ENCODE measurements at places on chromosomes 16 and 17.
A peak's percentile ranks its signal among the peaks of the same experiment; 100 is the strongest.

GRCh38 chr16:7653746-7654461 lies 321.3 kb downstream of the RBFOX1 start:
- no peak for DNase-seq

- no peak for DNase-seq
Observed at GRCh38 chr17:74994440-74994839, 7.0 kb downstream of the CDR2L start.

GRCh38 chr16:83661656-83662055 lies 146.1 kb upstream of the HSBP1 start:
- no peak for DNase-seq

DNA sequence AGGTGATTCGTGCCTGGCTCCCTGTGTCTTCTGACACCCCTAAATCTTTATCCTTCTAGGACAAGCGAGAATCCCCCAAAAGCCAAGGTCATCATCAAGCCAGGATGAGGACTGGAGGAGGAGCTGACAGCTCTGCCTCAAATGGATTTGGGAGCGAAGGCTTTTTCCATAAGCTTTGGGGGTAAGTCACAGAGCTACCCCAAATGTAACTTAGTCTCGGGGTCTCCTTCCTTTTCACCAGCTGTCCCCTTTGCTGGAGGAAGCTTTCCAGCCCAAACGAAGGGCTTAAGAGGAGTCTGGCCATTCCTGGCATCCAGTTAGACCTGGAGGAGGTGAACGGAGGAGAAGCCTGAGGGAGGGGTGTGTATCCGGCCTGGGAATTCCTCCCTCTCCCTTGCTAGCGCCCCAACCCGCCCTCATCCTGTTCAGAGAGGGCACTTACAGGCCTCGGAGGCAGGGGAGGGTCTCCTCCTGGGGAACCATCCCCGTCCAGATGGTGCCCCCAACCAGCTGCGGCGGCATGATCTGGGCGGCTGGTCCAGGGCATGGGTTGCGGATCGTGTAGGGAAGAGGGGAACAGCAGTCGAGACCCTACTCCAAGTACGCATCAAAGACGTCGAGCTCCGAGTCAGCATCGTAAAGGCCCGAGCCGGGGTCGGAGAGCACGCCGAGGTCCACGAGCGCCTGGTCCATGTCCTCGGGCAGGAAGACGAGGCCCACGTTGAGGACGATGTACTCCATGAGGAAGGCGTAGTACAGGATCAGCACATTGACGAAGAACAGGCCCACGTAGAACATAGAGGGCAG lies 938 bp downstream of the DEXI start:
- no peak for DNase-seq

GRCh38 chr17:6110592-6110991 lies 40.4 kb downstream of the WSCD1 start:
- no peak for DNase-seq

DNA sequence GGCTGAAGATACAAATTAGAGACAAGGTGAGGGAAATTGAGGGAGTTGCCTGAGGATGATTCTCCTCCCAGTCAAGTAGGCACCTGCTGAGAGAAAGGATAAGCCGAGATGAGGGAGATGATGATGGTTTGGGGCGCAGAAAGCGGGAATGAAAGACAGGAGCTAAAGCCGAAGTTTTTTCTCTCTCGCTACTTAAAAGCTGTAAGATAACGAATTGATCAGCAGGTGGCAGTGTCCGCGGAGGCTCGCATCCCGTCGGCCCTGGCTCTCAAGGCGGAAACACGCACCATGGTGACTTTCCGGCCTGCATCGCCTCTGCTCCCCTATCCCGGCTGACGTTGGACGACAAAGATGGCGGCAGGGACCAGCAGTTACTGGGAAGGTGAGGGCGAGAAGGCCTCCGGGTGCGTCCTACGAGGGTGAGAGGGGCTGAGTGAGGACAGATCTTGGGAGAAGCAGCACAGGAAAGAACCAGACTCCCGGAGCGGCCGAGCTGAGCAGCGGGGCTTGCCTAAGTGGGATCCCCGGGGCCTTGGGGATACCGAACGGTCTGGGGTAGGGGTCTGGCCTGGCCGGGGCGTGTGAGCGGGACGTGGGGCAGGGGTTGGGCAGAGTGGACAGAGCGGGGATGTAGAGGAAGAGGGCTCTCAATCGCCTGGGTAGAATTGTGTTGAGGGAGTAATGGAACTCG lies at the start of gene GOSR1:
TSS of gene GOSR1 (plus strand) at position 326 of the 691 bp plus-strand sequence. CDS start at position 352, 26 bp downstream.
- DNase-seq = peak; percentile 95

DNA sequence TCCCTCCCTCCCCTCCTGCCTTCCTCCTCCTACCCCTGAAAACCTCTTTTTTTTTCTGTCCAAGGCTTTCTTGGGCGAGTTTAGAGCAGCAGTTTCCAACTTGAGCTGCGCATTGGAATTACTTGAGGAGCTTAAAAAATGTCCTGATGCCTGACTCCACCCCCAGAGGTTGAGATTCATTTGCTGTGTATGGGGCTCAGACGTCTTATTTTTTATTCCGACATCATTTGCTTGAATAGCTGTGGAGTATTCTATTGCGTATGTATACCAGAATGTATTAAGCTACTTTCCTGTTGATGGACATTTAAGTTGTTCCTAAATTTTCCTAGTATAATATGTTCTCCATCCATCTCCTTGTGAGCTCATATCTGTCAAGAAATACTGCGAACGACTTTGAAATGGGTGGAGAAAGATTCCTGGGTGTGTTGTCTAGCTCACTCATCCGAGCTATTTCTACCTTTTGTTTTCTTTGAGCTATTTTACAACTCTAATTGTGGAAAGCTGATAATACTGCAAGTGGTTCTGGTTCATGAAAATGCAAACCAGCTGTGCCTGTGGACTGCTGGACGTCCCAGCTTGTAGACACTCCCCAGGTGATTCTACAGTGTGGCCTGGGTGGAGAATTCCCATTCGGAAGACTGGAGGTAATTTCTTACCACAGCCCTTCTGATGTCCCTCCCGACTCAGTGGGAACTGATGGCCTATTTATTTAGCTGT lies 40.5 kb downstream of the CMIP start:
- peak; percentile 7 for DNase-seq

DNA sequence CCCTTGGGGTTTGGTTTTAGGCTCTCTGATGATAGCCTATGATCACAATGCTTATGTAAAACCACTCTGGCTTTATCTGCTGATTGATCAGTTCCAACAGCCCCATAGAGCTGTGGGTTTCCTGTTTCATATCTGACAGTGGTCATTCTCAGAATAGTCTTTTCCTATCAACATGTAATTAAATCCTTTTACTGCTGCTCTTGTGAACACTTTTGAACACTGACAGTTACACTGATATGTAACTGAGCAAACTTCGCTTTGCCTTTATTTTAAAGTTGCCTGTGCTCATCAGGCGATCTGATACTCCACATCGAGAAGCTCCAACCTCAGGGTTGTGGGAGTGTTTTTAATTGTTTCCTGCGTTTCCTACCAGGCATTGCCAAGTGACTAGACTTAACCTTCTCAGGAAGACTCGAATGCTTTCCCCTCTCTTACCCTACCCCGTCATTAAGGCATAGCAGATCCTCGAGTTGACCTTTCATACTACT lies 17.3 kb upstream of the CLEC18B start:
- no peak for DNase-seq

- no peak for DNase-seq
Observed at GRCh38 chr17:12097326-12097725, 76.6 kb downstream of the MAP2K4 start.

DNA sequence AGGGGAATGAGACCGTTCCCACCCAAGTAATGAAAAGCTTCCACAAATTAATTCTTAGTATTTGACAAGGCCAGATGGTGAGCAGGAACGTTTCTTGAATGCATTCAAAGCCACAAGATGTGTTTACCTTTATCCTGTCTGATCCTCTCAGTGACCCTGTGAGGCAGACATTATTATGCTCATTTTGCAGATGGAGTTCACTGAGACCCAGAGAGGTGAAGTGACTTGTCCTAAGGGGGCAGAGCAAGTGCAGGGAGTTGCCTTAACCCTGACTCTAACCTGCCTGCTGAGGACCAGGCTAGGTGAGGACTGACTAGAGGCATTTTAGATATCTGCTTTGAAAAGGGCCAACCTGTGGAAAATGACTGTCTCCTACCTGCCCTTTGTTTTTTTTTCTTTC lies 156.7 kb downstream of the HAPSTR1 start:
- no peak for DNase-seq

GRCh38 chr16:69073181-69073702 lies 32.2 kb upstream of the HAS3 start:
- DNase-seq = no peak
